ENCODE measurements at places on chromosomes 3 and 15.
A peak's percentile ranks its signal among the peaks of the same experiment; 100 is the strongest.

DNA sequence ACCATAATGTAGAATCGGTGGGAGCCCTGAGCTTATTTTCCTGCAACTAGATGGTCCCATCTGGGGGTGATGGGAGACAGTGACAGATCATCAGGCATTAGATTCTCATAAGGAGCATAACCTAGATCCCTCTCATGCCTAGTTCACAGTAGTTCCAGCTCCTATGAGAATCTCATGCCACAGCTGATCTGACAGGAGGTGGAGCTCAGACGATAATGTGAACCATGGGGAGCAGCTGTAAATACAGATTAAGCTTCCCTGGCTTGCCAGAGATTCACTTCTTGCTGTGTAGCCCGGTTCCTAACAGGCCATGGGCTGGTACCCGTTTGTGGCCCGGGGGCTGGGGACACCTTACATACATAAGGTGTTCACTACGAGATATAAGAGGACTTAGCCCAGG lies 67.5 kb upstream of the LRRFIP2 start:
- DNase-seq = no peak

DNA sequence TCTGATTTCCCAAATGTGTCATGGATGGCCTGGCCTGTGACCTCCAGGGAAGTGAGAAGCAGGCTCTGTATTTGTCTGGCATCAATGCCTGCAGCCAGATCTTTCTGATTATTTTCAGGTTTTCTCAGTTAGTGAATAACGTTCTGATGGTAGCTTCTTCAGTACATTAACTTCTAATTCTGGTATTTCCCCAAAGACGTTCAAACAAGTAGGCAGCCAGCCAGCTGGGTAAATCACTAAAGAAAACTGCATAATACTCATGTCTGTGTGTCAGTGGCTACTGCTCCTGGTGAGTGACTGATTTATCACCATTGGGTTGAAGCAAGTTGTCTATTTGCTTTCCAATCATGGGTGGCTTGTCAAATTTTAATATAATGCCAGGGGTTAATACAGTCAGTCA lies 162.6 kb upstream of the PFN2 start:
- no peak for DNase-seq

DNA sequence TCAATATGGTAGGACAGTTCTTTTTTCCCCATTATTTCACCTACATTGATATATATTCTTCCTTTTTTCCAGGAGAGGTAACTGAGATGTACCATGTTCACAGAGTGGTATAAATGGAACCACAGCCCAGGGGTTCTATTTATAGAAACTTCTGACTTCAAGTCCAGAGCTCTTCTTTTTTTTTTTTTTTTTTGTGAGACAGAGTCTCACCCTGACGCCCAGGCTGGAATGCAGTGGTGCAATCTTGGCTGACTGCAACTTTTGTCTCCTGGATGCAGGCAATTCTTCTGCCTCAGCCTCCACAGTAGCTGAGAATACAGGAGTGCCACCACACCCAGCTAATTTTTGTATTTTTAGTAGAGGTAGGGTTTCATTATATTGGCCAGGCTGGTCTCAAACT lies 267.1 kb upstream of the TPRG1 start:
- DNase-seq = peak; percentile 41

GRCh38 chr15:33040496-33040895 lies 154.0 kb downstream of the FMN1 start:
- no peak for DNase-seq

DNA sequence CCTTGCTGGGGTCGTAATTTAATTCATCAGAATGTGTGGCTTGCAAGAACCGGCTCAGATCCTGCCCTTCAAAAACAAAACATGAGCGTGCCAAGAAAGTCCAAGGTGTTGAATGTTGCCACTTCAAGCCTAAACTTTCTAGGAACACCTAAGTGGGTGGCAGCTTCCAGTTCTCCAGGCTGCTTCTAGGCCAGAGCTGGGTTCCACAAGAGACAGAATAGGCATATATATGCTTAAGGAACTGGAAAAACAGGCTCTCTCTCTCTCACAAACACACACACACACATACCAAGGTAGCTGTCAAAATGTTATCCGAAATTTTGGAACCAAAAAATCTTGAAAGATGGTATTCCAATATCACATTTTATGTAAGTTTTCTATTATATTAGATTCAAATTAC lies 890 bp upstream of the ADIPOQ start:
- no peak for DNase-seq

DNA sequence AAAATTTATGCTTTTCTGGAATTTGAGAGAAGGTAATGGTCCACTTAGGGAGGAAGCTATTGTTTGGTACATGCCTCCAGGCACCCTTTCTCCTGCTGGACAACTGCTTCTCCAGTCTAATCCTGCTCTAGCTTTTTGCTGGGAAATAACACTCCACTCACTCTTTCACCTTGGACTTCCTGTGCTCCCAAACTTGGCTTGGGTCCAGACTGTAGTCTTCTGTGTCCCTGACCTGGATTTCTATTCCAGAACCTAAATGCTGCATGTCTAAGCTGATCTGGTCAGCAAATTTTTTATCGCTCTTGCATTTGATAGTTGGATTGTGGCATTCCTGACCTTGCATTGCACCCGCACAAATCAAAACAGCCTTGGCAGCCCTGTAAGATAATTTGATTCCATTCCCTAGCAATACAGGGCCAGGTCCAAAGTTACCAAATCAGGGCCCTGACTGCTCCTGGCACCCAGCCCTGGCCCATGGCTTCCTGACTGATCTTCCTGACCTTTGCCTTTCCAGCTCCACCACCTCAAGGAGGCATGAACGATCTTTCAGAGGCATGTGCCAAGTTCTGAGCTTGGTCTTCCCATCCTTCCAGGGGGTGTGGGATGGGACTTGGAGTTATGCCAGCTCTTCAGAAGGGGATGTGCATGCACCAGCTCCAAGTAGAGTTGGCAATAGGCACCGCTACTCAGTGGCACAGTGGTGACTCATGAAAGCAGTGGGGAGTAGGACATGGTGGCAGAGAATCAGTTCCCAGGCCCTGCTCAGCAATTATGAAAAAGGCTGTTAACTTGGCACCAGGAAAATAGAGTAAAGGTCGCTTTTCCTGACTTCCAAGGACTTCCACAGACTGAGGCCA lies 43.9 kb upstream of the GOLGA8J start:
- DNase-seq = peak; percentile 55

GRCh38 chr15:47708161-47708980 lies 8.9 kb upstream of the SEMA6D start:
- no peak for DNase-seq

DNA sequence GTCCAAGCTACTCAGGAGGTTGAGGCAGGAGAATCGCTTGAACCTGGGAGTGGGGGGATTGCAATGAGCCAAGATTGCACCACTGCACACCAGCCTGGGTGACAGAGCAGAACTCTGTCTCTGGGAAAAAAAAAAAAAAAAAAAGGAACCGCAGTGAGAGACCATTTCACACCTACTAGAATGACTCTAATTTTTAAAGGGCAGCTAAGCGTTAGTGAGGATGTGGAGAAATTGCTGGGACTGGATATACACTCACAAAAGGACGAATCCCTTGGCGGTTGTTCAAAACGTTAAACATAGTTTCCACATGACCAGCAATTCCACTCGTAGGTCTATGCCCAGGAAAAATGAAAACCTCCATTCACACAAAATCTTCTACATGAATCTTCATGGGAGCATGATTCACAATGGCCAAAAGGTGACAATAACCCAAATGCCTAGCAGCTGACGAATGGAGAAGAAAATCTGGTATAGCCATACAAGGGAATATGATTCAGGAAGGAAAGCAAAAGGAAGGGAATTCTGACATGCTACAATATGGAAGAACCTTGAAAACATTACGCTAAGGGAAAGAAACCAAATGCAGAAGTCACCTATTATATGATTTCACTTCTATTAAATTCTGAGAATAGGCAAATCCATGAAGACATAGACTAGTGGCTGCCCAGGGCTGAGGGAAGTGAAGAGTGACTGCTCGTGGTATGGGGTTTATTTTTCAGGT lies 127.0 kb downstream of the CHSY1 start:
- no peak for DNase-seq

GRCh38 chr15:63258658-63259057 lies 18.7 kb upstream of the APH1B start:
- DNase-seq = peak; percentile 66

Measured in NCI-H226 (cell line).